ENCODE measurements at places on chromosomes 12 and 14. TPM values are rescaled to one million over a fixed set of nuclear protein-coding genes. Genes with fewer than 3 reads are reported as not detected.

DYRK2 gene
- 54.9 TPM for polyA plus RNA-seq

ADCY6 gene
- 46.0 TPM for polyA plus RNA-seq

LHX5 gene
- not detected for polyA plus RNA-seq

CISTR gene
- not detected for polyA plus RNA-seq

TAS2R30 gene
- not detected for polyA plus RNA-seq

BCAT1 gene
- polyA plus RNA-seq, result 53.7 TPM

GRCh38 chr12:75116646-75117198 lies 92.9 kb downstream of the KCNC2 start:
- no peak for DNase-seq

DNA sequence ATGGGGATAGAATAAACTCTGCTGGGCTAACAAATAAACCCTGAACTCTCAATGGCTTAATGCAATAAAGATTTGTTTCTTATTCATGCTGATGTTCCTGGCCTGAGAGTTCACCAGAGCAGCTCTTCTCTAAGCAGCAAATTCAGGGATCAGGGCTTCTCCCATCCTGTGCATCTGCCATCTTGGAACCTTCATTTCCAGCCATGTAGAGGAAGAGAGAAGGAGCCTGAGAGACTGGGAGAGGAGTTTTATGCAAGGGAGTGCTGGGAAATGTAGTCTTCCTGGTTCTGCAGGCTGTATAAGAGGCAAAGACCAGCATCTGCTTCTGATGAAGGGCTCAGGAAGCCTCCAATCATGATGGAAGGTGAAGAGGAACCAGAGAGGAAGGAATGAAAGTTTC lies 20.6 kb upstream of the APOLD1 start:
- no peak for DNase-seq

DNA sequence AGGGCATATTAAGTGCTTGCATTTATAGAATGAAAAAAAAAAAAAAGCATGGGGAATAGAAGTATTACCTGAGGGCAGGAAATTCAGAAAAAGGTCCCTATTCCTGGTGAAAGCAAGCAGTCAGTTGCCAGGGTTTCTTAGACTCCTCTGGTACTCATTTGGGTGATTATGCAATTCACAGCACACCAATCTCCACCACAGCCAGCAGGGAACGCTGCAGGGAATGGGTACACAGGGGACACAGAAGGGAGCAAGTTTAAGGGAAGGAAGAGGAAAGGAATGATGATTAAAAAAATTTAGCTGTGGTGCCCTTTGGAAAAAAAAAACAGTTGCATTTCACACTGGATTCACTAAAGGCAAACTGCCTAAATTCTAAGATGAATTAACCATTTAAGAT lies 14.2 kb downstream of the BLTP3B start:
- DNase-seq, result peak; percentile 20

DNA sequence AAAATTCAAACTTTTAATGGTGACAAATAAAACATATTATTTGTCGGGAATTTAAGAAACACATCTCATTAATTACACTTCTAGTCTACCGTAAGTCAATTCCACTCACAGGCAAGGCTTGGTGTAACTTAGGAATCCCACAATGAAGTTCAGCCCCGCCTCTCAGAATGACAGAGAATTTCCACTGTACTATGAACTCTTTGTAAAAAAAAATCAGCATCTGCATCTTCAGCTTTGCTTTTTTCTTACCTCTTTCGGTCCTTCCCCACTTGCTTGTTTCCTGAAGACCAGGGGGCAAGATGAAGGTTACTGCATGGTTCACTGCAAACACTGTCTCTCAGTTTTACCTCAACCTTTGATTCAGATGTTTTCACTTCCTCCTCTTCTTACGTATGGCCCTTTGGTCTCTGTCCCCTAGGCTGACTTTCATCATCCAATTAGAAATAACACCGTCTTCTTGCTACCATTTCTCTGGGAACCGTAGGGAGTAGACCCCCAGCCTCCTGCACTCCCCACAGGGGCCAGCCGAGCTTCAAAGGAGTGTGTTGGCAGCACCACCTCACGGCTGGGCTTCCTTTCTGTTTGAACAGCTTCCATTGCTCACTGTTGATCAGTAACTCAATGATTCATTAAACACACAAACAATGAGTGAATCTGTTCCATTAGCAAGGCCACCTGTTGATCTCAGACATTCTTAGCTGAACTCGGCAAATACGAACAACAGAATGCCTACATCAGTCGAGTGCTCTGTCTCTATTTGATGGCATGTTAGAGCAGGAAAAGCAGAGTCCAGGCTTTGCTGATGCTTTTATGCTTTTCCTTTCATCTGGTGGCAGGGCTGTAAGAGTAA lies 343.0 kb downstream of the BMP4 start:
- DNase-seq, result no peak

GRCh38 chr12:41466802-41467201 lies 278.7 kb downstream of the PDZRN4 start:
- DNase-seq, result no peak

- peak; percentile 53 for DNase-seq
Measured at GRCh38 chr14:21917699-21918436, 244.2 kb upstream of the OR4E1 start.

GRCh38 chr12:53427905-53428594 lies 4.4 kb downstream of the AMHR2 start:
- no peak for DNase-seq

DNA sequence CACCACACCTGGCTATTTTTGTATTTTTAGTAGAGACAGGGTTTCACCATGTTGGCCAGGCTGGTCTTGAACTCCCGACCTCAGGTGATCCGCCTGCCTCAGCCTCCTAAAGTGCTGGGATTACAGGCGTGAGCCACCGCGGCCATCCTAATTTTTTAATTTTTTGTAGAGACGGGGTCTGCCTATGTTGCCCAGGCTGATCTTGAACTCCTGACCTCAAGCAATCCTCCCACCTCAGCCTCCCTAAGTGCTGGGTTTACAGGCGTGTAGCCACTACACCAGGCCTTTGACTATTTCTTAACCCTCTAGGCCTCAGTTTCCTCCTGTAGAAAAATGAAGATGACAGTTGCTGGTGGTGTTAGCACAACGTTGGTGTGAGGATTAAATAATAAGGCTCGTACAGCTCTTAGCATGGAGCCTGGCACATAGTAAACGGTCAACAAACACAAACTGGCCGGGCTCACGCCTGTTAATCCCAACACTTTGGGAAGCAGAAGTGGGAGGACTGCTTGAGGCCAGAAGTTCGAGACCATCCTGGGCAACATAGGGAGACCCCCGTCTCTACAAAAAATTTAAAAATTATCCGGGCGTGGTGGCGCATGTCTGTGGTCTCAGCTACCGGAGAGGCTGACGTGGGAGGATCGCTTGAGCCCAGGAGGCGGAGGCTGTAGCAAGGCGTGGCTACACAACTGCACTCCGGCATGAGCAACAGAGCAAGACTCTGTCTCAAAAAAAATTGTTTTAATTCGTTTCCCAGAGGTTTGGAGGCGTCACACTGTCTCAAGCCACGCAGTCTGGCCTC lies 979 bp downstream of the DDX54 start:
- DNase-seq, result no peak

- no peak for DNase-seq
Measured at GRCh38 chr14:74546416-74546815, 52.9 kb downstream of the ISCA2 start.

- peak; percentile 0 for DNase-seq
Measured at GRCh38 chr14:103736546-103737431, 21.2 kb downstream of the ZFYVE21 start.

DNA sequence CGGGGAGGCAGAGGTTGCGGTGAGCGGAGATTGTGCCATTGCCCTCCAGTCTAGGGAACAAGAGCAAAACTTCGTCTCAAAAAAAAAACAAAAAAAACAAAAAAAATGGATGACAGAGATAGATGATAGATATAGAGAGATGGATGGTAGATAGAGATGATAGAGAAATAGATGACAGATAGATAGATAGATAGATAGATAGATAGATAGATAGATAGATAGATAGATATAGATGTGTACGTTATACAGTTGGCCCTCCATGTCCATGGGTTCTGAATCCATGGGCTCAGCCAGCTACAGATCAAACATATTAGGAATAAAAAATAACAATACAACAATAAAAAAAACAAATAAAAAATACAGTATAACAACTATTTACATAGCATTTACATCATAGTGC lies 12.8 kb upstream of the SLC25A3 start:
- no peak for DNase-seq

DNA sequence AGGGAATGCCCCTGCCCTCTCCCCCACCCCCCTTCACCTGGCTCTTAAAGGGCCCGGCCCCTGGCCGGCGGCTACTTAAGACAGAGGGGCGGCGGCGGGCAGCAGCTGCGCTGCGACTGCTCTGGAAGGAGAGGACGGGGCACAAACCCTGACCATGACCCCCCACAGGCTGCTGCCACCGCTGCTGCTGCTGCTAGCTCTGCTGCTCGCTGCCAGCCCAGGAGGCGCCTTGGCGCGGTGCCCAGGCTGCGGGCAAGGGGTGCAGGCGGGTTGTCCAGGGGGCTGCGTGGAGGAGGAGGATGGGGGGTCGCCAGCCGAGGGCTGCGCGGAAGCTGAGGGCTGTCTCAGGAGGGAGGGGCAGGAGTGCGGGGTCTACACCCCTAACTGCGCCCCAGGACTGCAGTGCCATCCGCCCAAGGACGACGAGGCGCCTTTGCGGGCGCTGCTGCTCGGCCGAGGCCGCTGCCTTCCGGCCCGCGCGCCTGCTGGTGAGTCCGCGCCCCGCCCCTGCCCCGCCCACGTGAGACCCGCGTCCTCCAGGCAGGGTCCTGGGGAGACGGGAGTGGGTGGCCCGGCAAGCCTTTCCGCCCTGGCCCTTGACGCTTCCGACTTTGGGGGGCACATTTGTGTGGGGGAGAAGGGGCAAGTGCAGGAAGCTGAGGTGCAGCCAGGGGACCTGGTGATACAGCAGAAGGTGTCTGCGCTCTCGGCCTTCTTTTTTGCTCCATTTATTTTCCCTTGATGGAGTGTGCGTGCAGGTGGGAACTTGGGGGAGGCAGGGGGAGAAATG lies at the start of gene IGFBP6:
Gene IGFBP6 (plus strand): TSS at position 104 of the 790 bp plus-strand sequence. CDS start 51 bp downstream, at position 155.
- DNase-seq, result peak; percentile 75

Measured in muscle of leg (tissue), 16 donors.